Forelimb muscle (tissue), 1 donor: ENCODE measurements at places on chromosomes 1 and 21. TPM values are rescaled to one million over a fixed set of nuclear protein-coding genes. Genes with fewer than 3 reads are reported as not detected.

SLFNL1 gene
- polyA plus RNA-seq: 0.59 TPM

HHAT gene
- polyA plus RNA-seq: 4.1 TPM

DNA sequence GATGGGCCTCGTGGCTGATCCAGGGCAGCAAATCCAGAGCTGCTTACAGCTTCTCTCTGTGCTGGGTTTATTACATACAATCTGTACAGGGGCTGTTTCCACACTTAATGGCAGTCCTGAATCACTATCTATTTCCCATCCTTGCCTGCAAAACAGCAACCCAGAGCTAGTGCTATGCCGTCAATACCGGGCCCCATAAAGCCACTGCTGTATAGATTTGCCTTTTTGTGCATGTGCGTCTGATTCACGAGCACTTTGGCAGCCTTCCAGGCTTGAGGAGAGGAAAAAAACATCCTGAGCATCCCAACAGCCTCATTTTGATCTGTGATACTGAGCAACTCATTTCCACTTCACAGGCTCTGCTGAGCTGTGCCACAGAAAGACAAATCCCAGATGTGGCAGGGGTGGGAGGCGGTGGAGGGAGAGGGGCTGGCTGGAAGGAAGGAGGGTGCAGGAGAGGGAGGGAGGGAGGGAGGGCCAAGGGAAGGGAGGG is 65.2 kb upstream of the TARBP1 start:
- DNase-seq: peak; percentile 92

- DNase-seq: no peak
Measured at GRCh38 chr21:31879911-31880310, 7.1 kb downstream of the HUNK start.

CD52 gene
- 1.3 TPM for polyA plus RNA-seq

GRCh38 chr1:186404454-186405051 is 28.9 kb downstream of the ODR4 start:
- DNase-seq: peak; percentile 17

GRCh38 chr1:199463521-199464127 is 563.9 kb upstream of the NR5A2 start:
- DNase-seq: no peak

DNA sequence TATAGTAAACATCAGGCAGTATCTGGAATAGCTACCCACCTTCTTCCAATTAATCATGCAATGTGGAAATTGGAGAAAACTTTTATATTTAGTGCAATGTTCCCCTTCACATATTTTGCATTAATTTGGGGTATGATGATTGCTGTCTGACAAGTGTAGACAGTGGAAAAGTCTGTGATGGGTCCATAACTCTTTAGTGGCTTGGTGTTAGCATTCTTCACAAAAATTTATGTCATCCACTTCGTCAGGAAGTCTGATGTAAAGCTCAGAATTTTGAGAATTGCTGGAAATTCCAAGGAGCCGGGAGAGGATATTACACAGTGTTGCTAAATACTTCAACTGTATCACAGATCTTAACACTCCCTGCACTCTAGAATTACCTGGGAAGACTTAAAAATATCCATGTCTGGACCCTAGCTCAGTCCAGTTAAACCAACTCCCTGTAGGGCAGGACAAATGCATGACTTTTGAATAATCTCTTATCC is 549.7 kb upstream of the PLXNA2 start:
- no peak for DNase-seq

TUFT1 gene
- 9.5 TPM for polyA plus RNA-seq

GRCh38 chr1:9604836-9605235 is 16.1 kb downstream of the TMEM201 start:
- no peak for DNase-seq

DNA sequence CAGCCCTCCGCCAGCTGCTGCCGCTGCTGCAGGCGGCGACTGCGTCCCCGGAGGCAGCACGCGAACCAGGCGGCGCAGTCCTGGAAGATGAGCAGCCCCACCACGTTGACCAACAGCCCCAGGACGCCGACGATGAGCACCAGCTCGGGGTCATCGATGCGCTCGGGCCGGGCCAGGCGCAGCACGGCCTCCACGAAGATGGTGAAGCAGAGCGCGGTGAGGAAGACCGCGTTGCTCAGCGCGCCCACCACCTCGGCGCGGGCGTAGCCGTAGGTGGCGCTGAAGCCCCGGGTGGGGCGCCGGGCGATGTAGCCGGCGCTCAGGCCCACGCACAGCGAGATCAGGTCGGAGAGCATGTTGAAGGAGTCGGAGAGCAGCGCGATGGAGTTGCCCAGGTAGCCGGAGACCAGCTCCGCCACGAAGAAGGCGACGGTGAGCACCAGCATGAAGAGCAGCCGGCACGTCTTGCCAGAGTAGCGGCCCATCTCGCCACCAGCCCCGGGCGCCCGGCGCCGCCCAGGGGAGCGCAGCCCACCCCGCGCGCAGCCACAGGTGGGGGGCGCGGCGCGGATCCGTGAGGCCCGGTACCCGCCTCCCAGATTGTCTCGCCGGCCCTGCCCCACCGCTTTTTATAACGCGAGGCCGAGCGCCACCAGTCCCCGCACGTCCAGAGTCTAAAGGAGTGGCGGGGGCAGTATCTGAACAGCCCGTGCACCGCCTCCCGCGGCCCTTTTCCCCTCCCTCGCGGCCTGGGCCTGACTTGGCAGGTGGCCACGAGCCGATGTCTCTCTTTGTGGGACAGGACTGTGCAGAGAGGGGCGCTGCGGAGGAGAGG is at the start of gene SLC30A10:
SLC30A10 (minus strand) TSS at position 602 of the 835 bp plus-strand sequence; CDS start at position 485, 117 bp downstream.
- no peak for DNase-seq

GRCh38 chr1:186672596-186672995 is 7.6 kb downstream of the PTGS2 start:
- DNase-seq: no peak

GBP1 gene
- 4.1 TPM for polyA plus RNA-seq
